ENCODE measurements at places on chromosomes 5 and 9.

DNA sequence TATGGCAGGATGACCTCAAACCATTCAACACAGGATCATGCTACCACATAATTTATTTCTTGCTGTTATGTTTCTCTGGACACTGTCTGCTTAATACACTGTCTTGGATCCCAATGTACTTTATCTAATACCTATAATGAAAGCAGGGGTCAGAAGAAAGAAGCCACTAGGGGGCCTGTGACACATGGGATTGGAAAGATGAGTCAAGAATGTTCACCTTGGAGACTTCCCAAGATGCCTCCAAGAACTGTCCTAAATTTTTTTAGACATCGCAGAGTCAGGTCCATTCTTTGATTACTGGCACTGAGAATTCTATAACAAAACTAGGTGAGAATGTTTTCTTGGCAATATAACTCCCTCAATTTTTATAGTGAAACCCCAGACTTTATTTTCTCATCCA, 305.8 kb upstream of the SMARCA2 start:
- DNase-seq = no peak

DNA sequence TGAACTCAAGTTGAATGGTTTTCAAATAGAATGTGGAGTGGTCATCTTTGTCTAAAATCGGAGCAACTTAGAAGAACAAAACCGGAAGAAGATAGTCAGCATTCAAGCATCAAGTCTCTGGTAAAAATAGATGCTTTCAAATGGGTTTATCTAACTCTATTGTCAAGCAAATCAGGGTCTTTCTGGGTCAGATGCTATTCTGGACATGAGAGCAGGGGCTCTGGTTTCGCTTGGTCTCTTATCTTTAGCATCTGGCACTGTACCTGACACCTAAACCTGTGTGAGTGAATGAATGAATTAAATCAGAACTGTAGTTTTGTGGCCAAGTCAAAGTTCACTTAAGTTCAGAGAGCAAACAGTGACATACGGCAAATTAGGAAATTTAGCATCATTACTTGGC, 173.5 kb downstream of the SLIT3 start:
- no peak for DNase-seq

- no peak for DNase-seq
Measured at GRCh38 chr9:86925686-86926085, 21.6 kb downstream of the GAS1 start.

DNA sequence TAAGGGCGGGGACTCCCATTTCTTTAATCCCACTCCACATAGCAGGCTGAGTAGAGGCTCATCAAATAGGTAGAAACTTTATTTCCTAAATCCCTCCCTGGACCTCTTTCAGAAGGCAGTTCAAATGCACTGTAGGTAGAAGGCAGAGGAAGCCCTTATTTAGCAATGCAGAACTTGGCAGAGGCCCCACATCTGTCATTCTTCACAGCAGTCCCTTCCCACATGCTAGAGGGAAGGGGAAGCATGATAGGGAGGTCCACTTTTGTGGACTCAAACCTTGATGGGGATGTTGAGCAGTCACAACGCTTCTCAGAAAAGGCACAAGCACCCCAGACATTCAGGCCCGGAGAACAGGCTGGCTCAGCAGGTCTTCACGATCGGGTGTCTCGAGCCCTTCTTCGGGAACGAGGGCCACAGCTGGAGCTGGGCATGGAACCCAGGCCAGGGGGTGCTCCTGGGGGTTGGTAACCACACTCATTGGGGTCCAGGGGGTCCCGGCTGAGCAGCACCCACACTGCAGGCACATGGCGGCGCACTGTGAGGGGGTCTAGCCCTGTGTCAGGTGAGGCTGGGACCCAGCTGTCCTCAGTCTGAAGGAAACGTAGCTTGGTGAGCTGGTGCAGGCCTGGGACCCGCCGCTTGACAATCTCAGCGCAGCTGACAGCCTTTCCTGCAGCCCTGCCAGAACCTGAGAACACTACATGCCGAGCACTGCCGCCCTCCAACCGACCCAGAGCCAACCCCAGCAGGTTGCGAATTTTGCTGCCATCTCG, 1.3 kb downstream of the RPP25L start:
- no peak for DNase-seq

- no peak for DNase-seq
Measured at GRCh38 chr5:56076486-56076885, 81.7 kb upstream of the IL6ST start.

DNA sequence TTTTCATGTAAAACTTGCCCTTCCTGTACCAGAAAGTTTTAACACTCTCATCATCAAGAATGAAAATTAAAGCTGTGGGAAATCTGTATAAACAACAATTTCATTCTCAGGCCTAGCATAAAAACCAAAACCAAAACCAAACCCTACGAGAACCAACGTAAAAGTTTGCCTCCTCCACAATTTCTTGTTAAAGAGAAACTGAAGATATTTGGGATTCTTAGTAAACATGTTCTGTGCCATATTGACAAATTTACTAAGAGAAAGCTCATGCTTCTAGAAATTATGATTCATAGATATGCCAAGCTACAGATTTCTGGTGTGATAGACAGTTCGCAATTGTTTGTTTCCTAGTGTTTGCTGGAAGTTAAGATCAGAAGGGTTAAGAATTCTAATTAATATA, 801.0 kb upstream of the NUDT12 start:
- no peak for DNase-seq

DNA sequence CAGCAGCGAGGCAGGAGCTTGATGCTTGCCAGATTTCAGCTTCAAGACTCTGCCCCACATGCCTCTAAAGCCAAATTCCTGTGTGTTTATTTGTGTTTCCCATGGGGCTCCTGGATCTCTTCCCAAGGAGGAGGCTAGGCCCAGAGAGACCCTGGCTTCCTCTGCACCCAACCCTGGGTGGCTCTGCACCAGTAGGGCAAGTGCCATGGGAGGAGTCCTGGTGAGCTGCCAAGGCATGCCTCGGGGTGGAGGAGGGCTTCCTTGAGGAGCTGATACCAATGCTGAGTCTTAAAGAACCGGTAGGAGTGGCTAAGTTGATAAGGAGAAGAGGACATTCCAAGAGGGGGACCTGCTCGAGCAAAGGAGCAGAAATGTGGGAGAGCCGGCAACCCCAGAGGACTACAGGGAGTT, 6.8 kb upstream of the TIFAB start:
- no peak for DNase-seq

DNA sequence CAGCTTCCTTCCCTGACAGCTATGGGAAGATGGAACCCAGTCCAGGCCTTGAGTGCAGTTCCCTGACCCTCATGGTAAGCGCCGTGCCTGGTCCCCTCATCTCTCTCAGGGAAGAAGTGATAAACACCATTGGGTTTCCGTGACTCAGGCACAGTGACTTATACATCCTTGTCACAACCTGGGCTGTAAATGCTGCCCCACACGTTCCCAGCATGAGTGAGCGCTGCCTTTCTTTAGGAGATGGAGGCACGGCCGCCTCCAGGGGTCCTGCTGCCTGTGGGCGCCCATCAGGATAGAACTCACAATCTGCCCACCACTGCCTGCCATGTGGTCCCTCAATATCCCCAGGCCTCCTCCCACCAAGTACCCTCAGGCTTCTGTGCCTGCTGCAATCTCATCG, 8.3 kb upstream of the NKD2 start:
- DNase-seq = no peak

DNA sequence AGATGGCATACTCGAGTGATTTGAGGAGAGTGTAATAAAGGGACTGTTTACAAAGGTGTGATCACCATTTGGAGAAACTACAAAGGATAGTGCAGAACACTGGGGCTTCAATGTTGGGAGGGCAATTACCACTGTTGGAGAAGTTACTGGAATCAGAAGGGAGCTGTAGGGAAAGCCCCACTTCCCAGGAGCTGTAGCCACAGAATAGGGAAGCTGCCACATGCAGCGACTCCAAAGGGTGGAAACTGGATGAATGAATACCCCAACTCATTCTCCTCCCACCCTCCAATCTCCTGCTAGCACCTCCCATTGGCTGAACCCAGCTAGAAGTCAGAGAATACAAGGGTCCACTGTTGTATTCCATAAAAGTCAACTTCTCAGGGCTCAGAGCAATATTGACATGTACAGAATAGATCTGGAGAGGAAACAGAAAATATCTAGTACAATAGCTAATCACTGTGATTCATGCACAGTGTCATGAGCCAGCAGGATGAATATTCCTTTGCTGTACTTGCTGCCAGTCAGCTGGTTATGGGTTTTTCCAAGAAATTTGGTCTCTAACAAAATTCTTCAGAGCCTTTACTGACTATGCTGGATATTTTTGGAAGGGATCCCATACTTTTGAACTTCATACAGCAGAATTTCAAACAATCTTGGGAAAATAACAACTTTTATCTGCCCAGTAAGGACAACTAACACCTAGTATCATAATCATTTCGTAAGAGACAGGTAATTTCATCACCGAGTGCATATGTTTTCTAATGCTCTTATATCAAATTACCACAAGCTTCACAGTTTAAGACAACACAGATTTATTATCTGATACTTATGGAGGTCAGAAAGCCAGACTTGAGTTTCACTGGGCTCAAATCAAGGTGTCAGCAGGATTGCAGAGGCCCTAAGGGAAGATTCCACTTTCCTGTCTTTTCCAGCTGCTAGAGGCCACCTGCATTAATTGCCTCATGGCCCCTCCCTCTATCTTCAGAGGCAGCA, 39.6 kb downstream of the PDCD1LG2 start:
- no peak for DNase-seq

DNA sequence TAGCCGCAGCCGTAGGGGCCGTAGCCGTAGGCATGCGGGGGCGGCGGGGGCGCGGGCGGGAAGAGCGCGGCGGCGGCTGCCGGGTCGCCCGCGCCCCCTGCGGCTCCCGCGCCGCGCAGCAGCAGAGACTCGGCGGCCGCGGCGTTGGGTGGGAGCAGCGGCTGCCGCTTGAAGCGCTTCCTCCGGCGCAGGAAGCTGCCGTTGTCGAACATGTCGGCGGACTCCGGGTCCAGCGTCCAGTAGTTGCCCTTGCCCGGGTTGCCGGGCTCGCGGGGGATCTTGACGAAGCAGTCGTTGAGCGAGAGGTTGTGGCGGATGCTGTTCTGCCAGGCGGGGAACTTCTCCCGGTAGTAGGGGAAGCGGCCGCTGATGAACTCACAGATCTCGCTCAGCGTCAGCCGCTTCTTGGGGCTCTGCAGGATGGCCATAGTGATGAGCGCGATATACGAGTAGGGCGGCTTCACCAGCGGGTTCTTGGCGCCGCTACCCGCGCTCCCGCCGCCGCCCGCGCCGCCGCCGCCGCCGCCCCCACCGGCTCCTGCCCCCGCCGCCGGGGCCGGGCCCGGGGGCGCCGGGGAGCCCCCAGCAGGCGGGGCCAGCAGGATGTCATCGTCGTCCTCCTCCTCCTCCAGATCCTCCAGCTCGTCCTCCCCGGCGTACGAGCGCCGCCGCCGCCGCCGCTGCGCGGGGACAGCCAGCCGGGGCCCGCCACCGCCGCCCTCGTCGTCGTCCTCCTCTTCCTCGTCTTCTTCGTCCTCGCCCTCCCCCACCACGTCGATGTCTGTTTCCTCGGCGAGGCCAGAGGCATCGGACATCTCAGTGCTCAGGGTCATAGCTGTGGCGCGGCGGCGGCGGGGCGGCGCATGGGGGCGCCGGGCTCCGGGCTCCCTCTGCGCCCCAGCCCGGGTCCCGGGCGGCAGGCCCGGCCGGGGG, 781 bp downstream of the FOXD1 start:
- no peak for DNase-seq

DNA sequence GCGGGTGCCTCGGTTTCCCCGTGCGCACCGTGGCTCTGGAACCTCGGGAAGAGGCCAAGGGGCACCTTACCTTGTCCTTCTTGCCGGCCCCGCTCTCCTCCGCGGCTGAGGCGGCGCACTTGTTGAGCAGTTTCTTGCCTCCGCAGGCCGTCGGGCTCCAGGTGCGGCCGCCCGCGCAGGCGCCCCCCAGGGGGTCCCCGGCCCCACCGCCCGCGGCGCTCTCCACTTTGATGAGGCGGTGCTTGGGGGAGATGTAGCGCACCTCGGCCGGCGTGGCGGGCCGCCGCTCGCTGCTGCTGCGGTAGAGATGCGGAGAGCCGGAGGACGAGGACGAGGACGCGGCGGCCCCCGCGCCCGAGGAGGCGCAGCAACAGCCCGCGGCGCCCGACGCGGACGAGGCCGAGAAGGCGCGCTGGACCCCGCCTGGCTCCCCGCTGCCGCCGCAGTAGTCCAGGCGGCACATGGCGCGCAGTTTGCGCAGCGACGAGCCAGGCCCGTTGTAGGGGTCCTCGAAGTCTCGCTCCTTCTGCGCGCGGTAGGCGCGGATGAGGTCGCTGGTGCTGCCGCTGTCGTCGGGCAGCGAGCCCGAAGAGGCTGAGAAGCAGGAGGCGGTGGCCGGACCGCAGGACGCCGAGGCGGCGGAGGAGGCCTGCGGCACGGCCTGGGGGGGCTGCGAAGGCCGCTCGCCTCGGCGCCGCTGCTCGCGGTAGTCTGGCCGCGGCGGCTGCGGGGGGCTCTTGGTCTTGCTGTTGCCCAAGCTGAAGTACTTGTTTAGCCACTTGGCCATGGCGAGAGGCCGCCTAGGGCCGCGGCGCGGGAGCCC, 957 bp downstream of the SHB start:
- no peak for DNase-seq

DNA sequence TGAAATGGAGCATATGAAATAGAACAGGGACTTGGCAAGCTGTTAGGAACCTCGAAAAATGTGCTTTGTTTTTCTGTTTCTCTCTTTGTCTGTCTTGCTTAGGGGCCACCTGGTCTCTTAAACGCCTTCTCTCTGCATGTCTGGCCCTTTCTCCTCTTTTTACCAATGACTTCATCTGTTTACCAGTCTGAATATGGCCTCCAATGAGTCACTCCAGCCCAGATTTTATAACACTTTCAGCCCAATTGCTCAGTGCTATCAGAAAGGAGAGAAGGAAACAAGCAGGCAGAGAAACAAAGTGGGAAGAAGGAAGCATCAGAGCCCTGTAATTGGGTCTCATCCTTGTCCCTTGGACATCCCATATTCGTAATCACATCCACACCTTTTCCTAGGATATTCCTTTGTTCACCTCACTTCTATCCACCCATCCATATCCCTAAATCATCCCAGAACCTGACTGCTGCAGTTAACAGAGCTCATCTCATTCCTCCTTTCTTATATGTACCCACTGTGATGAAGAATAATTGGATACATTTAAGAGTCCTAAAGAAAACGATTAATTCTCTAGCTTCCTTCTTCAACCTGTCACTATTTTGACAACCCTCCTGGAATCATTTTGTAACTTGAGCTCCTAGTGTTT, 151.8 kb upstream of the GPR151 start:
- DNase-seq = no peak

GRCh38 chr5:124414973-124415372, 331.5 kb downstream of the ZNF608 start:
- no peak for DNase-seq

- no peak for DNase-seq
Measured at GRCh38 chr5:59021837-59022514, 439.1 kb downstream of the RAB3C start.

GRCh38 chr9:38263532-38263931, 129.0 kb upstream of the ALDH1B1 start:
- no peak for DNase-seq
